HepG2 (cell line): ENCODE measurements at places on chromosomes 7 and 10.

DNA sequence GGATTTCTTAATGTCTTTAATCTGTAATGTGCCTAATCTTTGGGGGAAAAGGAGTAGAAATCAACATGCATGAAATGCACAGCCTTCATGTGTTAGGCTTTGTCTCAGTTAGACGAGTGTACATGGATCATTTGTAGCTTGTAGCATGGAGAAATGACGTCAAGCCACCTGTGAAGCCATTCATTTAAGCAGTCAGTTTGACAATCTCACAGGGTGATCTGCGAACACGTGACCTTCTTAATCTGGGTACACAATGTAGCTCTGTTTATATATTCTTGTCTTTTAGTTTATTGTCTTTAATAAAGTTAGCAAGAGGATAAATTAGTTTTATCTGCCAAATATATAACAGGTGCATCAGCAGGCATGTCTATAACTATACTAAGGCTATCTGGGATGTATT is 351.9 kb upstream of the LRGUK start:
- no peak for DNase-seq

DNA sequence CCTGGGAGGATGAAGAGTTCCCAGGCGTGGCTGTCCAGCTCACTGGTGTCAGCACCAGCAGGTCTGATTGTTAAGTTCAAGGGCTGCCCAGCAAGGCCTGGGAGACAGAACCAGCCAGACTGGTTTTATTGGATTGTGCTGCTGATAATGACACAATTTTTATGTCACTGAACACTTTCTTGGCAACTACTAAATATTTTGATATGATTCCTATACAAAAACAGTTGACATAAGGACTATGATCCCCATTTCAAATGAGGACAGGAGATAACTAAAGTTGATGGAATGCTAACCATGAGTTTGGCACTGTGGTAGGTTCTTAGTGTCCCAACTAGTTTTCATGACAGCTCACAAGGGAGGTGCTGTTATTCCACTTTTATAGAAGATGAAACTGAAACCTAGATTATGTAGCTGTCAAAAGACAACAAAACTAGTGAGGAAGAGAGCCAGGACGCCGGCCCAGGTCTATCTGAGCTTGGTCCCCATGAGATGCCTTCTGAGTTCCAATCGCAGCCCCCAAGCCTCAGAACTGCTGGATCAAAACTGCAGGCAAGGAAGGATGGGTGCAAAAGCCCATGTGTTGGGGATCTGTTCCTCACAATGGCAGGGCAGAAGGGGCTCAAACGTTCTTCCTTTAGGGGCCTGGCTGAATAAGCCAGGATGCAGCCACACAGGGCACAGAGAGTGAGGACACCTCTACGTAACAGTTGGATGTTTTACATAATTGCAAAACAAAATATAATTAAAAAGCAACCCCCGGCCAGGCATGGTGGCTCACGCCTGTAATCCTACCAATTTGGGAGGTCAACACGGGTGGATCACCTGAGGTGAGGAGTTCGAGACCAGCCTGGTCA is 52.8 kb downstream of the COBL start:
- DNase-seq, result no peak

GRCh38 chr7:15042285-15043065 is 139.9 kb upstream of the DGKB start:
- DNase-seq, result no peak

- peak; percentile 48 for DNase-seq
Observed at GRCh38 chr10:74213571-74214162, 62.6 kb downstream of the ADK start.

DNA sequence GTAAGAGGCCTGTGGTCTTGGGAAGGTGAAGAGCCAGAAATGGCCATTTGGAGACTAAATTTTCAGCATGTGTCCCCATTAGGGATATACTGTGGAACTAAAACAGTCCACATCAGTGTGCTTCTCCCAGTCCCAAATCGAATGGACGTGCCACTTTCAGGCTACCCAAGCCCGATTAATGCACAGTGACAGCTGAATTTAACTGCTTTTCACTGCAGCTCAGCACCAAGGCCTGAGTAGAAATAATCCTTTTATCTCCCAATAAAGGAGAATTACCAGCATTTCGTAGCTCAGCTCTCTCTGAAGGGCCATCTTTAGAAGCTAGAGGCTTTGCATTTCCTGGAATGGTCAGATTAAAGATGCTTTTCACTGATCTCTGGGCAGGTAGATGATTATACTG is 183.3 kb downstream of the NPSR1 start:
- no peak for DNase-seq

DNA sequence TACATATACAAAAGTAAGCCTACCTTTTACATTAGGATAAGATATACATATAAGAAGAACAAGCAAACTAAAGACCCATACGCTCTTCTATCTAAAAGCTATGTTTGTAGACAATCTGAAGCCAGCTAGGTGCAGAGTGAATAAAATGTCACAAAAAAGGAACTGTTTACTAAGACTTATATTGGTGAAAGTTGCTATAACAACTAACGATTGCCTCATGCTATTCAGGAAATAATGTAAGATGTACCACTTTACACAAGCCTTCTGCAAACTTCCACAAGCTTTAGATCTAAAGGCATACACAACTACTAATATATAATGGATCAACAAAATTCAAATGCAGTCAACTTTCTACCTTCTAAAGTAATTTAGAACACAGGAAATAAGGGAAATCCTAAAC is 175.1 kb downstream of the SRPK2 start:
- no peak for DNase-seq

GRCh38 chr10:66604195-66604594 is 321.6 kb upstream of the LRRTM3 start:
- DNase-seq, result no peak
